Heart right ventricle (tissue), 16 donors: ENCODE measurements at places on chromosomes 2 and 18. TPM values are rescaled to one million over a fixed set of nuclear protein-coding genes. Genes with fewer than 3 reads are reported as not detected.
A peak's percentile ranks its signal among the peaks of the same experiment; 100 is the strongest.

DNA sequence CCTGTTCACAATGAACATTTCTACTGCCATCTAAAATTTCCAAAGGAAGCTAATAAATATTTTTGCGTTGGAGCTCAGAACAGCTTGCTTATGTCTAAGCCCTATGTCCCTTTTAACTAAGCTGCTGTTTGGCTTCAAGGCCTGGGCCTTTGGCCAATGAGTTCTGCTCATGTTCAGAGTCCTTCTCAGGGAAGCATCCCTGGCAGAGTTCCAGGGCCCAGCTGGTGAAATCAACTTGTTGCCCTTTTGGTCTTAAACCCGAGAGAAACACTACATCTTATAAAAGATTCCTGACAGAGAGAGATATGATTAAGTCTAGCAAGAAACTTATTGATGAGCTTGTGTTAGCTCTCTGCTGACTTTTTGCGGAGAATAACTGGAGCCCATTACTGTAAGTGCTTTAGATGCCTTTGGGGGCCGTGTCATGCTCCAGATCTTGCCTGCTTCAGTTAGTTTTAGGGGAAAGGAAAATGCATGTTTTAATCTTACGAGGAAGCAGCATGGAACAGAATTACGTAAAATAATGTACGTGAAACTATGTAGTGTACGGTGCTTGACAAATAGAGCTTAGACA is 102.5 kb upstream of the NOSTRIN start:
- no peaks in the 10 kb centered on the region for H3K27me3 ChIP-seq
- H3K4me1 ChIP-seq: peaks cover 10% of the 10 kb centered on the region
- H3K36me3 ChIP-seq: no peaks in the 10 kb centered on the region
- no peak overlapping the region for H3K27ac ChIP-seq
- H3K4me3 ChIP-seq: no peak overlapping the region
- DNase-seq: peak; percentile 85

GRCh38 chr2:232184346-232184745 is 194.2 kb upstream of the ALPP start:
- H3K4me1 ChIP-seq: no peaks in the 10 kb centered on the region
- H3K4me3 ChIP-seq: no peak overlapping the region
- no peaks in the 10 kb centered on the region for H3K27me3 ChIP-seq

- no peak overlapping the region for H3K4me3 ChIP-seq
- peaks cover 22% of the 10 kb centered on the region for H3K4me1 ChIP-seq
- DNase-seq: no peak
- H3K27me3 ChIP-seq: no peaks in the 10 kb centered on the region
Observed at GRCh38 chr2:69514406-69514805, 77.2 kb upstream of the NFU1 start.

DNA sequence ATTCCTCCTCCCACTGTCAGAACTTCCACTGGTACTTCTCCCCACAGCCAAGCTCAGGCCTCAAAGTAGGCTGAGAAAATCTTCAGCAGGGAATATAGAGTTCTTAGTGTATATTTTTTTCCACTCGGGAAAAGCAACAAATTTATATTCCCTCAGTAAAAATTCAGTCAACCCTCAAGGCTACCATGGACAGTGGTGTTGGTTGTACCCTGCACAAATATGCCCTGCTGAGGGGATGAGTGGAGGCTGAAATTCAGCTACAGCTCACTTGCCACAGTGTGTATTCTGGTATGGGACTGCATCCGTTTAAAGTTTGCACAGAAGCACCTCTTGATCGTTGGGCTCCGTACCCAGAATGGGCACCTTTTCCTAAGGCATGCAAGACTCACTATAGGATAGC is 90.8 kb upstream of the LGALSL start:
- H3K36me3 ChIP-seq: no peaks in the 10 kb centered on the region
- no peak for DNase-seq
- no peak overlapping the region for H3K27ac ChIP-seq
- H3K4me3 ChIP-seq: no peak overlapping the region
- H3K4me1 ChIP-seq: peaks cover 16% of the 10 kb centered on the region

GRCh38 chr18:23868136-23868785 is 146.3 kb upstream of the TTC39C start:
- H3K27me3 ChIP-seq: no peaks in the 10 kb centered on the region
- H3K36me3 ChIP-seq: peaks cover 14% of the 10 kb centered on the region
- DNase-seq: no peak
- H3K4me3 ChIP-seq: no peak overlapping the region

- DNase-seq: no peak
- H3K36me3 ChIP-seq: no peaks in the 10 kb centered on the region
- H3K4me3 ChIP-seq: no peak overlapping the region
- H3K27ac ChIP-seq: no peak overlapping the region
Observed at GRCh38 chr18:63808125-63808524, 32.9 kb downstream of the SERPINB7 start.

- no peaks in the 10 kb centered on the region for H3K27me3 ChIP-seq
- H3K4me3 ChIP-seq: no peak overlapping the region
- no peak for DNase-seq
- H3K36me3 ChIP-seq: no peaks in the 10 kb centered on the region
- H3K4me1 ChIP-seq: peaks cover 21% of the 10 kb centered on the region
Observed at GRCh38 chr2:196448407-196449079, 191.0 kb upstream of the CCDC150 start.

GRCh38 chr2:74538881-74539339 is 9.2 kb downstream of the HTRA2 start:
- no peak overlapping the region for H3K4me3 ChIP-seq
- DNase-seq: no peak
- no peaks in the 10 kb centered on the region for H3K4me1 ChIP-seq
- no peaks in the 10 kb centered on the region for H3K36me3 ChIP-seq

DNA sequence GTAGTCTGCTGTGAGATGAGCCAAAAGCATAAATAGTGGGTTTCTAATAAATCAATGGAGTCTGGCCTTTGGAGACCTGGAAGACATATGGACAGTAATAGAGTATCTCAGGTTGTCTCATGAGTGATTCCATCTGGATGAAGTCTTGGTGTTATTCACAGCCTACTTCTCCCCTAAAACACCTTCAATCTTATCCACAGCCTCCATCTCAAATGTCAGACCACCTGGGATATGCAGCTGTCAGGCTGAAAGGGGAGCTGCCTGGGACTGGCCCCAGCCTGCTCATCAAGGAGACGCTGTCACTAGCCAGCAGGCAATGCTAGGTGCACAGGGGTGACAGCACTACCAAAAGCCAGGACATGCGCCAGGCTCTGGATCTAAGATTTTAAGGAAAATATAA is 684.0 kb upstream of the ZEB2 start:
- H3K36me3 ChIP-seq: no peaks in the 10 kb centered on the region
- DNase-seq: no peak
- H3K27ac ChIP-seq: no peak overlapping the region

GRCh38 chr2:225400060-225400511 is 576 bp downstream of the NYAP2 start:
- peak; percentile 5 for DNase-seq
- no peak overlapping the region for H3K4me3 ChIP-seq
- H3K4me1 ChIP-seq: no peaks in the 10 kb centered on the region
- H3K27me3 ChIP-seq: no peaks in the 10 kb centered on the region
- no peaks in the 10 kb centered on the region for H3K36me3 ChIP-seq

GRCh38 chr18:58546552-58546951 is 82.3 kb downstream of the ALPK2 start:
- no peak for DNase-seq
- no peak overlapping the region for H3K4me3 ChIP-seq
- no peaks in the 10 kb centered on the region for H3K27me3 ChIP-seq
- peak overlapping the region; percentile 86 for H3K27ac ChIP-seq

- no peaks in the 10 kb centered on the region for H3K27me3 ChIP-seq
- H3K36me3 ChIP-seq: no peaks in the 10 kb centered on the region
- no peak overlapping the region for H3K27ac ChIP-seq
- H3K4me1 ChIP-seq: no peaks in the 10 kb centered on the region
- H3K4me3 ChIP-seq: no peak overlapping the region
Observed at GRCh38 chr2:128832946-128833663, 514.4 kb upstream of the HS6ST1 start.

DNA sequence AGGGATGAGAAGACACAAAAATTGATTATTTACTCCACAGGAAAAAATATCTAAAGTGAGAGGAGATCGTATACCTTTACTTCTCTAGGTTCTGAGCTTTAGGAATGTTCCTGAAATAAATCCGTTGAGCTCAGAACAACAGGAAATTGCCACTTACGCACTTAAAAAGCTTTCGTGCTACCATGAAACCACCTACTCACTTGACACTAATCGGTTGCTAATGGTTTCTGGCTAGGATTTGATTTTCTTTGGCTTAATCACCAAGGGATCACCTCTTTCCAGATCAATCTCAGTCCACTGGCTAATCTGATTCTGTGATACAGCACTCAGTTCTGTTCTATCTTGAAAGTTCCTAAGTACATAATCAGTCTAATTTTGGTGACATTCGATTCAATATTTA is 419.6 kb downstream of the DLGAP1 start:
- H3K27ac ChIP-seq: no peak overlapping the region
- no peaks in the 10 kb centered on the region for H3K4me1 ChIP-seq
- DNase-seq: no peak
- no peaks in the 10 kb centered on the region for H3K36me3 ChIP-seq
- peaks cover 4% of the 10 kb centered on the region for H3K27me3 ChIP-seq

GRCh38 chr18:9066358-9066757 is 36.1 kb upstream of the NDUFV2 start:
- H3K27ac ChIP-seq: no peak overlapping the region
- DNase-seq: no peak
- no peaks in the 10 kb centered on the region for H3K27me3 ChIP-seq
- no peak overlapping the region for H3K4me3 ChIP-seq
- no peaks in the 10 kb centered on the region for H3K36me3 ChIP-seq

- no peak overlapping the region for H3K27ac ChIP-seq
- DNase-seq: no peak
- no peaks in the 10 kb centered on the region for H3K27me3 ChIP-seq
- H3K4me3 ChIP-seq: no peak overlapping the region
Observed at GRCh38 chr2:208541989-208542464, 135.4 kb downstream of the PTH2R start.

Gene TCF23
- total RNA-seq: 0.13 TPM

Gene AKAIN1
- not detected for total RNA-seq

Gene GKN2
- not detected for total RNA-seq

Gene SCTR
- total RNA-seq: 0.56 TPM

Gene LINC00305
- not detected for total RNA-seq

Gene GPR35
- total RNA-seq: 0.51 TPM
